ENCODE measurements at places on chromosomes 6 and 20.

GRCh38 chr6:158900663-158901312, 81.6 kb upstream of the EZR start:
- DNase-seq, result no peak

DNA sequence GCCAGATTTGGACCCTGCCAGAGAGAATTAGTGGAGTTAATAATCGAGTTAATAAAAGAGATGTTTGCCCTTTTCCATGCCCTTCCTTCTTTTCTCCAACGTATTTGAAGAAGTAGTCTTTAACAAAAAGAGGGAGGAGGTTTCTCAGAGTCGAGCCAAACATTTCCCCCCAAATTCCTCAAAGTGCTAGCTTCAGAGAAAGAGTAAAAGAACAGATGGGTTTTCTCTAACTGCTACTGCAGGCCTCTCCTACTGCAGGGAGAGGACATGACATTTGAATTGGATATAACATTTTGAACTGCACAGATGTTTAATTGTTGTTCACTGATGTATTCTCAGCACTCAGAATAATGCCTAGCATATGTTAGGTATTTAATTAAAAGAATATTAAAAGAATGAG, 25.5 kb downstream of the RWDD2A start:
- DNase-seq, result no peak

- DNase-seq, result no peak
These were observed 64.6 kb downstream of the GFOD1 start for GRCh38 chr6:13422681-13423221.

GRCh38 chr6:52610745-52611355, 34.0 kb upstream of the TRAM2 start:
- DNase-seq, result no peak

Data from bone marrow (tissue), 2 donors.